Stimulated activated CD4-positive, alpha-beta T cell treated with anti-CD3 and anti-CD28 coated beads, Interleukin-1b, Interleukin-23, amount 100 ng/mL, for 4 hours (primary cell): ENCODE measurements at places on chromosomes 16 and 17.

DNA sequence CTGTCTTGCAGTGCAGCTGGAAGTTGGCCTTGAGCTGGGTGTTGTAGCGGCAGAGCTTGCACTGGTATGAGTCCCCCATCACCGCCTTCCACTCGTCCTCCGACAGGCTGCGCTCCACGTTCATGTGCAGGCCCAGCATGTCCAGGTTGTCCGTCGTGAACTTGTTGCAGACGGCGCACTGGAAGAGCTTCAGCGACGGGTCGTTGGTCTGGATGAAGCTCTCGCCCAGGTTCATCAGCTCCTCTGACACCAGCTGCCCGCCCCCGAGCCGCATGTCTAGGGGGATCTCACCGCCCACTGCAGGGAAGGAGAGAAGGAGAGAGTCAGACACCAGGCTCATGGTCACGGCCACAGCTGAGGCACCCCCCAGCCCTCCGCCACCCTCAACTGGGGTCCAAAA is 97.3 kb downstream of the ZFHX3 start:
- DNase-seq = no peak

- DNase-seq = no peak
These were observed 35.3 kb downstream of the SOCS3 start for GRCh38 chr17:78324391-78325075.

- DNase-seq = no peak
These were observed 206.7 kb downstream of the CDH13 start for GRCh38 chr16:82833378-82833993.

DNA sequence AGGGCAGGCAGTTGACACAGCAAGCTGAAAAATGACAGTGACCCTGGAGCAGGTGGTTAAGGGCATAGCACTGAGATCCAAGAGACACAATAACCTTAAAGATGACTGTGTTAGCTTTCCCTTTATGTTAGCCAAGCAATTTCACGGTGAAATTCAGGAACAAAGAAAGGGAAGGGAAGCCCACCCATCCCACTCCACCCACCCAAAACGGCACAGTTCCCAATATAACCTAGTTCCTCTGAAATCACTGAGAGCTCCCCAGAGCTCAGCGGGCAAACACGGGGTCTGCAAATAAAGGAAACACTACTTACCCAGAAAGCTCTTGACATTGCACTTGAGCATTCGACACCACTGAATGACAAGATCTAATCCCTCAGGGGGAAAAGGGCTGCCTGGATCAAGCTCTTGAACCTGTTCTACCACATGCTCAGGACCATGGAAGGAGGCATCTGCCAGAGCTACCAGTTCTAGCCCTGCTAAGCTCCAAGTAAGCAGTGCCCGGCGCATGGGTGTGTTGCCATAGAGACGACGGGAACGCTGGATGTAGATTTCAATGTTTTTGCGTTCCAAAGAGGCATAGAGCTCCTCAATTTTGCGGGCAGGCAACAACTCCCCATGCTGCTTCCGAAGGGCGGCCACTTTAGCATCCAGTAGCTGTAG is 10.6 kb downstream of the BLTP2 start:
- DNase-seq = no peak

DNA sequence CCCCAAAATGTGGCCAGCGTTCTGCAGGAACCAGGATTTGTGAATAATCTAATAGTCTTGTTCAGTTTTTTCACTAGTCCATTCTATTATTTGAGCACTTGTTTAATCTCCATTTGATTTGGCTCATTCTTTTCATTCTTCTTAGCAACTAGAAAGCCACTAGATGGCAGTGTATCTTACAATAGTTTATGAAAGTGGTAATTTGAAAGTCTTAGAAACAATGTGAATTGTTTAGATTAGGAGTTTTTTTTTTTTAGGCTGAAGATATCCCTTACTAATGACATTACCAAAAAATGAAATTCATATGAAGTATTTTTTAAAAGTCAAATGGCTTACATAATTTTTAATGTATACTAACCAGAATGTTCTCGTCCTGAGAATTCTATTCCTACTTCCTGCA is 6.7 kb downstream of the ERI2 start:
- DNase-seq = no peak

- DNase-seq = no peak
These were observed 400.2 kb downstream of the SEC14L1 start for GRCh38 chr17:77540975-77541374.

GRCh38 chr17:78946631-78947030 is 21.4 kb upstream of the TIMP2 start:
- no peak for DNase-seq

GRCh38 chr16:86888231-86889053 is 310.1 kb downstream of the FOXL1 start:
- no peak for DNase-seq

DNA sequence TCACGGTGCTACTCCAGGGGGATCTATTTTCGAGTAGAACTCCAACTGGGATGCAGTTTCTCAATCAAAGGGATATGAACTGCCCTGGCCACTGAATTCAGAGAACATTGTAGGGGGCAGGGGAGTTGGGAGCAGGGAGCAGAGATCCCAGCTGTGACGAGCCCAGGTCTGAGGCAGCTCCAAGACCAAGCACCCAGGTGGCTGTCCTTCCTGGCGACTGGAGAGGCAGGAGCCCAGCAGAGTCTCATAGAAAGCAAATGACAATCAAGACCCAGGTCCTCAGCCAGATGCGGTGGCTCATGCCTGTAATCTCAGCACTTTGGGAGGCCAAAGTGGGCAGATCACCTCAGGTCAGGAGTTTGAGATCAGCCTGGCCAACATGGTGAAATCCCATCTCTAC is 60.1 kb downstream of the TK2 start:
- DNase-seq = no peak

- DNase-seq = no peak
These were observed 260.1 kb downstream of the PARN start for GRCh38 chr16:14369734-14370598.

GRCh38 chr16:47503936-47504335 is 42.8 kb downstream of the PHKB start:
- no peak for DNase-seq
